CD4-positive, alpha-beta T cell treated with Interleukin-1 beta for 1 hour (primary cell): ENCODE measurements at places on chromosomes 4 and X.

GRCh38 chrX:21972721-21973120, 32.2 kb downstream of the SMS start:
- peak; percentile 54 for DNase-seq

GRCh38 chrX:22196149-22196548, 76.6 kb upstream of the CBLL2 start:
- DNase-seq: no peak

DNA sequence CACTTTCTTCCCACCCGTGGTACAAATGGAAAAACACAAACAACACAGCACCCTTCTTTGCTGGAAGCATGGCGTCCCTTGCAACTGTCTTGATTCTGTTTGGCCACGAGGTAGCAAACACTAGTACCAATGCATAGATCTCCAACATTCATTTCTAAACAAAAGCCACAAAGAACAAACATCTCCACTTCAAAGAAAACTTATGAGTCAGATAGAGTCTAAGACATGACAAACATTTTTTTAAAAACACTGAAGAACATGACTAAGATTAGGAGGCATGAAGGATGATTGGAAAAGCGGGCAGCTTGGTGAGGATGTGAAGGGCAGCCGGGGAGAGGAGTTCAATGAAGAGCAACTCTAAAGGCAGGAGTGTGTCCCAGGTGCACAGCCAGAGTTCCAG, 197.6 kb upstream of the FAM9B start:
- no peak for DNase-seq

DNA sequence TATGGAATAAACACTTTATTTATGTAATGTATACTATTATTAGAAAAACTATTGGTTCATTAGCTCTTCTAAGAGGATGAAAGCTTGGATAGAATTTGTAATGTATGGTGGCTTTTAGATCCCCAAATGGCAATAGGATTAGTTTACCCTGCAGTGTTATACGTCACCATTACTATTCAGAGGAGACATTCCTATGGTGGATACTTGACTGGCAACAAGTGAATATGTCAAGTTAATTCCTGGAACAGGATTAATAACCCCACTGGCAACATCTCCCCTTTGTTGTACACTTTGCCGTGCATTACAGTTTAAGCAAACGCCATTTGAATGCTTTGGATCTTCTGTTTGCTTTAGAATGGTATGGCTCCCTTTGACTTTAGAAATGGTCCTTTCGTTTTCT, 420.3 kb downstream of the FAM47B start:
- DNase-seq: no peak

- no peak for DNase-seq
Measured at GRCh38 chrX:84258708-84259107, 70.7 kb upstream of the RPS6KA6 start.

- no peak for DNase-seq
Measured at GRCh38 chr4:84051089-84051488, 448.0 kb downstream of the NKX6-1 start.

DNA sequence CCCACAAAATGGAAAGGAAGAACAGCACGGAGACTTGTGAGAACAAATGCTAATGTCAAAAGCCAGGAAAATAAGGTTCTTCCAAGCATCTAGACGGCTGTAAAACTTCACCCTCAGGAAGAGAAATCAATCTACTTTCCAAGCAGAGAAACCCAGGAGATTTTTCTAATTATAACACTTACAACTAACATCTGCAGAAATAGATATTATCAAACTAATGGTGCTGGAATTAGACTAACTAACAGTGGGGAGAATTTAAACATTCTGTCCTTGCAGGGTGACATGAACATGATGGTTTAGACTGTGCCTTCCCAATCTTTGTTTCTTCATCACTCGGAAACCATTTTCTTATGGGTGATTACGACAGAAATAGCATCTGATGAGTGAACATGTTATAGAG, 40.3 kb downstream of the SOD3 start:
- no peak for DNase-seq

DNA sequence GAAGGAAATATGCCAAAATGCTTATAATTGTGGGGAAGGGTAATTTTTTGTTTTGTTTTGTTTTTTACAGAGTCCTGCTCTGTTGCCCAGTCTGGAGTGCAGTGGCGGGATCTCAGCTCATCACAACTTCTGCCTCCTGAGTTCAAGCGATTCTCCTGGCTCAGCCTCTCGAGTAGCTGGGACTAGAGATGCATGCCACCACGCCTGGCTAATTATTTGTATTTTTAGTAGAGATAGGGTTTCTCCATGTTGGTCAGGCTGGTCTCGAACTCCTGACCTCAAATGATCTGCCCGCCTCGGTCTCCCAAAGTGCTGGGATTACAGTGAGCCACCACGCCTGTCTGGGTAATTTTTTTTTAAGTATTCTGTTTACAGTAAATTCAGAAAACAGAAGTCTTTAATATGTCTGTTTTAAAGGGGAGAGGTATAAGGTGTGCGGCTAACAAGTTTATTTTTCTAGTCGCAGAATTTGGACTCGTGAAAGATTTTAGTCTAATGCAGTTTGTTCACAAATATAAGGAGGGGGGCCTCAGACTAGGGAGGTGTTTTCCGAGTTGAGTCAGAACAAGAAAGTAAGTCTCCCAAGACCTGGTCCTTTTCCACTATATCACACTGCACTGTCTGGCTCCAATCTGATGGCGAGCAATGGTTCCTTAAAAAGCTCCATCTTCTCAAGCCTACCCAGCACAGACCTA, 1.5 kb downstream of the ACSL1 start:
- peak; percentile 13 for DNase-seq

- DNase-seq: no peak
Measured at GRCh38 chr4:26030260-26030667, 116.2 kb downstream of the SMIM20 start.

DNA sequence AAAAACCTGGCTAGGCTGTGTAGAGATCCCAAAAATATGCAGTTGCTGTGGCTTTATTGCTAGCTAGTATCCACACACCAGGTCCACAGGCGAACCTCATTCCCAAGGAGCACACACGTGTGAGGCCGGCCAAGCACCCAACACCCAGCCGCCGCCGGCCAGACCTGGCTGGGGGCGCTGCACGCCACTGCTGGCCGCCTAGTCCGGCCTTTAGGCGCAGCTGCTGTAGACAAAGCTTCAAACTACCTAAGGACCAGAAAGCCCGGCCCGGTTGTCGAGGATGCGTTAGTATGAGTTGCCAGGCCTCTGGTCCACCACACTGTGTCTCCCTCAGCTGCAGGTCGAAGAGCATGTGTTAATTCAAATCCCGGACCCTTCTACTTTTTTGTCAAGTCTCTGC, 3.1 kb downstream of the POU3F4 start:
- no peak for DNase-seq

GRCh38 chrX:96181605-96182004, 503.0 kb upstream of the DIAPH2 start:
- no peak for DNase-seq

- DNase-seq: no peak
Measured at GRCh38 chr4:7886007-7886973, 53.4 kb downstream of the AFAP1 start.

DNA sequence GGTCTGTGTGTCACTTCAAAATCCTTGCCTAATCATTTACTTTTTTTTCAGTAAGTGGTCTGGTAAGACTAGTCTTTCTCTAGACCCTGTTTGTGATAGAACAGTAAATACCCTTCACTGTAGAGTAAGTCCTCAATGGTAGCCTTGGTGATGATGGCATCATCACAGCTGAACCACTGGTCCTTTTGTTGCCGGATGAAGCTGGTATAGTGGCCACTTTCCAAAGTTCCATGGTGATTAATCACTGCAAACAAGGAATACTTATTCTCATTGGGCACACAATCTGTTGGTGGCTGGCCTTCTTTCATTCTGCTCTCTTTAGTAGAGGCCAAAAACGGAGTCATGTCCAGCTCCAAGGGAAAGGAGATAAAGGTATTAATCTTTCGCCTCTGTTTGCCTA, 2.9 kb downstream of the USP51 start:
- DNase-seq: no peak

- no peak for DNase-seq
Measured at GRCh38 chr4:98801259-98801725, 127.6 kb downstream of the EIF4E start.
